ENCODE measurements at places on chromosomes 1 and 21.
A peak's percentile ranks its signal among the peaks of the same experiment; 100 is the strongest.

DNA sequence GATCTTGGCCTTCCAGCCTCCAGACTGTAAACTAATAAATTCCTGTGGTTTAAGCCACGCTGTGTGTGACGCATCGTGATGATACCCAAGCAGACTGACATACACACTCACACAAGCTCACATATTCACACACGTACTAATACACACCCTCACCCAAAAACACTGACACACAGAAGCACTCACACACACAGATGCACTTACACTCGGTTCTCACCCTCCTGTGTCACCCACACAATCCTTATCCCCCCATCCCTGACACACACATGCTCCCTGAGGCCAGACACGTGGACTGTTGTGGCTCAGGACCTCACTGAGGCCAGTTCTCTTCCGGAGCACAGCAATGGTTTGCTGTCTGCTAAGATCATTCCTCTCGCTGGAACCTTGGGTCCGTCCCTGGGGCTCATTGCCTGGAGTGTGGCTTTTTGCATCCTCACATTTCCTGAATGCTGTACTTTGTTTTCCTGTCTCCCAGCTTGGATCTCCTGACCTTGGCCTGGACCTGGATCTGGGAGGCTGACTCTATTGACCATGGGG lies 76.9 kb upstream of the LYST start:
- no peak overlapping the region for H3K4me3 ChIP-seq
- H3K36me3 ChIP-seq: no peaks in the 10 kb centered on the region
- no peak overlapping the region for H3K27ac ChIP-seq
- no peaks in the 10 kb centered on the region for H3K27me3 ChIP-seq
- DNase-seq: no peak

GRCh38 chr21:32698971-32699693 lies 28.7 kb downstream of the SYNJ1 start:
- no peak for DNase-seq
- H3K4me1 ChIP-seq: no peaks in the 10 kb centered on the region
- no peak overlapping the region for H3K4me3 ChIP-seq
- H3K36me3 ChIP-seq: no peaks in the 10 kb centered on the region

- H3K27ac ChIP-seq: no peak overlapping the region
- H3K4me1 ChIP-seq: peaks cover 25% of the 10 kb centered on the region
- H3K4me3 ChIP-seq: no peak overlapping the region
- no peak for DNase-seq
- H3K36me3 ChIP-seq: no peaks in the 10 kb centered on the region
Measured at GRCh38 chr1:31377364-31377863, 4.5 kb upstream of the FABP3 start.

GRCh38 chr1:177275736-177276135 lies 105.0 kb downstream of the BRINP2 start:
- peaks cover 10% of the 10 kb centered on the region for H3K4me1 ChIP-seq
- no peak overlapping the region for H3K27ac ChIP-seq
- H3K4me3 ChIP-seq: no peak overlapping the region
- H3K36me3 ChIP-seq: no peaks in the 10 kb centered on the region

GRCh38 chr1:36512842-36513241 lies 30.1 kb upstream of the CSF3R start:
- no peaks in the 10 kb centered on the region for H3K36me3 ChIP-seq
- H3K4me3 ChIP-seq: no peak overlapping the region
- H3K27me3 ChIP-seq: no peaks in the 10 kb centered on the region
- H3K4me1 ChIP-seq: peaks cover 4% of the 10 kb centered on the region

DNA sequence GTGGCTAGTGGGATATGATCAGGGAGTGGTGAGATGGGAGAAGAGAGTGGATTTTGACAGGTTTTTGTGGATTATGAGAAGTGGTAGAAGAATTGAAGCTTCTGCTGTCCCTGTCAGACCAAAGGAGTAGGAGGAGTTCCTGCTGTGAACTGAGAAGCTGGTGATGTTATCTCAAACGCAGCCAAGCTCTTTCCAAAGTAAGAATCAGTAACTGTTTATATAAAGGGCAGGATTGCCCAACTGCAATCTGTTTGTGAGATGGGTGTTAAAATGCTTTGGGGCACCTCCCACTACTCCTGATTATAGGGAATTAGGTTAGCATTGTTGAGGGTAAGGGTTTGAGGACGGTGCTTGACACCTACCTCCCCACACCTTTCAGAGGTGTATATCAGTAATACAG lies 60.5 kb upstream of the USP25 start:
- no peak overlapping the region for H3K27ac ChIP-seq
- no peaks in the 10 kb centered on the region for H3K27me3 ChIP-seq
- no peaks in the 10 kb centered on the region for H3K4me1 ChIP-seq
- no peak for DNase-seq
- no peak overlapping the region for H3K4me3 ChIP-seq
- H3K36me3 ChIP-seq: no peaks in the 10 kb centered on the region

DNA sequence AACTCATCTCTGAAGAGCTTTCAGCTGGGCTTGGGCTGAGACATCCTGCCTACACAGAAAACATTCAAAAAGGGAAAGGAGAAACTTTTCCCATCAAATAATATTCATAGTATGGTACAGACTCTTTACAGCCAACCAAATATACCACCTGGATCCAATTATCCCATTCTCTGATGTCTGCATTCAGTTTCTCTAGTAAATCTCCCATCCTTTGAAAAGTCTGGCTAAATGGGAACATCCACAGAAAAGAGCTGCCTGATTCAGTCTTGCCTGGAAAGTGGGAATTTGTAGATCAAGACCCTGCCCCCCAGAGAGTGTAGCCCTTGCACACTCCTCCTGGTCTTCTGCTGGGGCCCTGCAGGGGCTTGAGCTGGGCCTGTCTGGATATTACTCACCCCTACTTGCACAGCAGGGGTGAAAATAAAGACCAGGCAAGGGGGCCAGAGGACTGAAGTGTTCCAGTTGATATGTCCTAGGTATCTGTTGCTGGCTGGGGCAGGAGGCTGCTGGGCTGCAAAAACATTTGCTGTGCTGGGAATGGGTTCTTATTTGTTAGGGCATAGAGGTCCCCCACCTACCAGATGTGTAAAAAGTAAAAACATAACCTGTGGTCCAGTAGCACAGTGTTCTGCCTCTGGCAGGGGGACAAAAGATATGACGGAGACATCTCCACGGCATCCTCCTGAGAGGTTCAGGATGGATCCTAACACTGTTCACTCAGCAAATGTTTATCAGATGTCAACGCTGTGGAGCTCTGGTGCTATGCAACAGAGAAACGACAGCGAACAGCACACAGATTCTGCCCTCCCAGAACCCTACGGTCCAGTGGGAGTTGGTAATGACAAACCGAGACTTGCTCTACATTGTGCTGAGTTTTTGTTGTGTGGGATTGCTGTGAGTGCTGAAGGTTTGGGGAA lies 140.3 kb downstream of the PLXNA2 start:
- H3K4me1 ChIP-seq: peaks cover 44% of the 10 kb centered on the region
- no peak overlapping the region for H3K27ac ChIP-seq
- H3K36me3 ChIP-seq: no peaks in the 10 kb centered on the region
- H3K4me3 ChIP-seq: no peak overlapping the region

- peak overlapping the region; percentile 36 for H3K4me3 ChIP-seq
- no peak for DNase-seq
- no peaks in the 10 kb centered on the region for H3K36me3 ChIP-seq
- H3K27me3 ChIP-seq: no peaks in the 10 kb centered on the region
- H3K4me1 ChIP-seq: no peaks in the 10 kb centered on the region
Measured at GRCh38 chr1:201252944-201253371, 30.3 kb upstream of the PKP1 start.

GRCh38 chr1:184743062-184743756 lies 11.4 kb downstream of the EDEM3 start:
- no peak for DNase-seq
- H3K4me3 ChIP-seq: no peak overlapping the region
- H3K27ac ChIP-seq: no peak overlapping the region
- H3K4me1 ChIP-seq: no peaks in the 10 kb centered on the region
- no peaks in the 10 kb centered on the region for H3K27me3 ChIP-seq

DNA sequence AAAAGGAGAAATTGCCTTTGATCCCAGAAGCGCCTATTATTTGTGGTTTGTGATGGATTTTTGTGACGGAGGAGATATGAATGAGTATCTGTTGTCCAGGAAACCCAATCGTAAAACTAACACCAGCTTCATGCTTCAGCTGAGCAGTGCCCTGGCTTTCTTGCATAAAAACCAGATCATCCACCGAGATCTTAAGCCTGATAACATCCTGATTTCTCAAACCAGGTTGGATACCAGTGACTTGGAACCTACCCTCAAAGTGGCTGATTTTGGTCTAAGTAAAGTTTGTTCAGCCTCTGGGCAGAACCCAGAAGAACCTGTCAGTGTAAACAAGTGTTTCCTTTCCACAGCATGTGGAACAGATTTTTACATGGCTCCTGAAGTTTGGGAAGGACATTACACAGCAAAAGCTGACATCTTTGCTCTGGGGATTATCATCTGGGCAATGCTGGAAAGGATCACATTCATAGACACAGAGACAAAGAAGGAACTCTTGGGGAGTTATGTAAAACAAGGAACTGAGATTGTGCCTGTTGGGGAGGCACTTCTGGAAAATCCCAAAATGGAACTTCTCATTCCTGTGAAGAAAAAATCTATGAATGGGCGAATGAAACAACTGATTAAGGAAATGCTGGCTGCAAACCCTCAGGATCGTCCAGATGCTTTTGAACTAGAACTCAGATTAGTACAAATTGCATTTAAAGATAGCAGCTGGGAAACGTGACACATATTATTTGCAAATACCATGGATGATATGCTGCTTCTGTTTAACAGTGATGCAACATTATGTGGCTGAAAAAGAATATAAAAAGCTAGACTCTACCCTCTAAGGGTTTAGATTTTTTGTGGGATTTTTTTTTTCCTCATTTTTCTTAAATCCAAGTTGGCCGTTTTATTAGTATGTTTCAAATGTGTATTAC lies 10.5 kb downstream of the PDIK1L start:
- no peaks in the 10 kb centered on the region for H3K4me1 ChIP-seq
- DNase-seq: no peak
- no peak overlapping the region for H3K4me3 ChIP-seq
- no peaks in the 10 kb centered on the region for H3K27me3 ChIP-seq
- peaks cover 6% of the 10 kb centered on the region for H3K36me3 ChIP-seq
- no peak overlapping the region for H3K27ac ChIP-seq

DNA sequence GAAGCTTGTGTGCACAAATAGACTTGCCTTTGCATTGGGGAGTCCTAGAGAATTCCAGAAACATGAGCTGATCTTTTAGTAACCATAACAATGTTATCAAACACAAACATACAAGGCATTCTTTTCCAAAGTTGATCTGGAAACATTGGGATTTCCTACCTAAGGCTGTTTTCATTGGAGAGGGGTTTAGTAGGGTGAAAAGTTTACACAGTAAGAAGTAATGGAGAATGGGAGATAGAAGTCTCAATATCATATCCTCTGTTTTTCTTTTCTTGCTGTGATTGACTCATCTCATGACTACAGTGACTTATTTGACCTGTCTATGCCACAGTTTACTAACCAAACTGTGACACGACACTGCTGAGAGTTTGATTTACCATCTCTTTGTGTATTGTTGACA lies 65.6 kb upstream of the PLA2G4A start:
- H3K4me1 ChIP-seq: no peaks in the 10 kb centered on the region
- no peak for DNase-seq
- no peaks in the 10 kb centered on the region for H3K36me3 ChIP-seq
- H3K27me3 ChIP-seq: no peaks in the 10 kb centered on the region
- no peak overlapping the region for H3K27ac ChIP-seq

DNA sequence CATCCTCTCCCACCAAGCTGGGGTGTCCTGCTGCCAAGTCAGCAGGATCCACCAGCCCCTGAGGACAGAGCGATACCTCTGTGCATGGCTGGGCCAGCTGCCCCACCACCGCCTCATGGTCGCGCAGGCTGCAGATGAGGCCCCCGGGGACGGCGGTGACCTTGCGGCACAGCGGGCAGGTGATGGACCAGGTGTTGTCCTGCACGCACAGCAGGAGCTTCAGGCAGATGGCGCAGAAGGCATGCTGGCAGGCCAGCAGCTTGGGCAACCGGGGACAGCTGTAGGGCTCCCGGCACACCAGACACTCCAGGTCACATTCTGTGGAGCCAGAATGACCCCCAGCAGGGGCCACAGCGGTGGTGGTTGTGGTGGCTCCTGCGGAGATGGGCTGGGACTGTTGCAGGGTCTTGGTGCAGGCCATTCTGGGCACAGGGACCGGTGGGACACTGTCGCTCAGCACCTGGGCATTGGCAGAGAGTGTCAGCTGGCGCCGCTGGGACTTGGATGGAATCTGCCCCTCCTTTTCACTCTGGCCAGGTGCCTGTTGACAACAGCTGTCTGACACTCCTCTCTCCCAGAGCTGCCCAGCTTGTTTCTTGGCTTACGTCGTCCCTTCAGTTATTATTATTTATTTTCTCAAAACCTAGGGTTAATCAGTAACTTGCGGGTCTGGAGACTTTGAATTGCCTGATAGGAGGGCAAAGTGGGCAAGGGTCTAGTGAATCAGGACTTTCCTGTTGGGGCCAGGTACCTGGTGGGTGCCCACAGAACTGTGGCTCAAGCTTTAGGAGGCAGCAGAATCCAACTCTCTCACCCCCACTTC lies at the start of gene RNF186:
Gene RNF186 (minus strand): TSS at position 603 of the 823 bp plus-strand sequence. CDS start 182 bp downstream, at position 421.
- no peaks in the 10 kb centered on the region for H3K4me1 ChIP-seq
- no peak within 1 kb of the TSS for H3K4me3 ChIP-seq
- no peaks in the 10 kb centered on the region for H3K36me3 ChIP-seq
- no peak within 1 kb of the TSS for H3K27ac ChIP-seq
- H3K27me3 ChIP-seq: peaks cover 54% of the 10 kb centered on the region
- DNase-seq: no peak

DNA sequence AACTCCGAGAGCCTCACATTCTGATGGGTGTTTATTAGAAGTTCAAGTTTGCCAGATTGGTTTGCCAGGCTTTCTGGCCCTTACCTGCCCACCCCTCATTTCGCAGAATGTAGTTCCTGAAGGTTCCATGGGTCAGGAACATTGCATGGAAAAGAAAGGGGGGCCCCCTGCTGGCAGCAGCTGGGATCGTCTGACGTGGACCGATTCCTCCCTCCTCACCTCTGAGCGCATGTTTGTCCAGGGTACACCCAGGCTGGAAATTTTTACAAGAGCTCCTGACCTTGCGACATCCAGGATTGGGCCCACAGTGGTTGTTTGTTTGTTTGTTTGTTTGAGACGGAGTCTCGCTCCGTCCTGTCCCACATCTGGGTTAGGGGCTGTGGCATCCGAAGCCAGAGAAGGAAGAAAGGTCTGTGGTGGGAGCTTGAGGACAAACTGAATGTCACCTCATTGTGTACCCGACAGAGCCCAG lies 126.0 kb upstream of the TMEM51 start:
- H3K4me1 ChIP-seq: peaks cover 12% of the 10 kb centered on the region
- peak; percentile 63 for DNase-seq
- no peak overlapping the region for H3K27ac ChIP-seq
- no peaks in the 10 kb centered on the region for H3K27me3 ChIP-seq
- no peaks in the 10 kb centered on the region for H3K36me3 ChIP-seq
- no peak overlapping the region for H3K4me3 ChIP-seq

DNA sequence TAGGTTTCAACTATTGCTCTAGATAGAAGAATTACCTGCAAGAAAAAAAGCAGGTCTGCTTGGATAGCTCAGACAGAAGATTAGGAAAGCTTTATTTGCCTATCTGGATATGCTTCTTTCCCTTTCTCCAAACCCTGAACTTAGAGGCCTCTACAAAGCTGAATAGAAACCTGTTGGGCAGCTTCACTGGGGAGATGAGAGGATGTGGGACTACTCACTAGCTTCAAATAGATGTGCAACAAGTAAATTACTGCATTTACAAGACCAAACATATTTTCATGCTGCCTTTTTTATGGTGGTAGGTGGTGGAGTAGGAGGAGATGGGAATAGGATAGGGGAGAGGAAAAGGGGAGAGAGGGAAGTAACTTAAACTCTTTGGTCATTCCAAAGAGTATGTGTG lies 6.4 kb downstream of the CLCA2 start:
- H3K27ac ChIP-seq: no peak overlapping the region
- no peaks in the 10 kb centered on the region for H3K36me3 ChIP-seq
- no peak for DNase-seq
- no peak overlapping the region for H3K4me3 ChIP-seq
- no peaks in the 10 kb centered on the region for H3K27me3 ChIP-seq

Data from neuronal stem cell (in vitro differentiated cells).